ENCODE measurements at places on chromosomes 5 and 9.
A peak's percentile ranks its signal among the peaks of the same experiment; 100 is the strongest.

DNA sequence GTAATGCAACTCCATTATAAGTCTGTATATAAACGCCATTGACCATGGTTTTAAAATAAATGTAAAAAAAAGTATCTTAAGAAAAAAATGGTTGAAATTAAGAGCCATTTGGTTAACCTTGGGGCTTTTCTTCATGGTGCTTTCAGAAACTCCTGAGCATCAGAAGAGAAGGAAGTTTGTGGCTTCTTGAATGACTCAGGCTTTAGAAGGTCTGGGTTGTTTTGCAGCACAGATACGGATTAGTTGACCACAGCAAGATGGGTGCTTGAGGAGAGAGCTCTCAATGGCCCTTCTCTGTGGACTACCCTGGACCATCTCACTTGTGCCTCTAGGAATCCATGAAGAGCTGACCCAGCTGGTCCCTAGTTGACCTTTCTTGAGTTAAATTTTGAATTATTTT is 189.5 kb downstream of the TMEM38B start:
- DNase-seq, result no peak

GRCh38 chr5:159965031-159965837 is 43.7 kb upstream of the TTC1 start:
- no peak for DNase-seq

DNA sequence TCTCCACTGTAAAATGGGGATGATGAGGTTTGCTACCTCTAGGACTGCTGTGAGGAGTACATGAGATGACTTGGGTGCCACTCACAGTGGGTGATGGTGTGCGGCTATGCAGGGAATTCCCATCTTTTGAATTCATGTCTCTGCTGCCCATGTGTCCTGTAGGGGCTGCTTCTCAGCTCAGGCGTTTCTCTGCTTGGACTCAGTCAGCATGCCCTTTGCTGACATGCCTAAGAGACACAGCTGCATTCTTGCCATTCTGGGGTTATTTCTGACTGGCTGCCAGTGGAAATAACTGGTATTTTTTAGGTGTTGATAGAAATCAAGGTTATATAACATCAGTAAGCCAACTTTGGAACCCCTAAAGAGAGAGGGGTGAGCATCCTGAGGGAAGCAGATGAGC is 24.3 kb upstream of the XPA start:
- no peak for DNase-seq

GRCh38 chr5:141359790-141360426 is at the start of gene PCDHGB2:
Gene PCDHGB2 (plus strand): TSS chr5:141359994. CDS start chr5:141360136, 142 bp downstream.
- no peak for DNase-seq

- DNase-seq, result no peak
These were observed 21.0 kb upstream of the ANP32B start for GRCh38 chr9:97962136-97962535.

DNA sequence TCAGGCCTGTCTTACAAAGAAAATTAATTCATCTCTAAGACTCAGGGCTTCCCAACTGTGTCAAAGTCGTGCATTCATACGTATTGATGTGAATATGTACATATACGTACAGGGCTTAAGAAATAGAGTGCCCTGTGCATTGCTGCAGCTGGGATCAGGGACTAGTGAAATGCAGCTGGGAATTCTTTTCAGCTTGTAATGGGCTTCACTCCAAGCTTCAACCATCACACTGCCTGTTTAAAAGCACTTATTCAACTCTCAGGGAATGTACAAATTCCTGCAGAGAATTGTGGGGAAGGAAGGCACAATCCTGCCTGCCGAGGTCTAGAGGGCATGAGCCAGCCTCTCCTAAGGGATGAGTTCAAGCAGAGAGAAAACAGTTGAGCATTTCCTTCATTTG is 59.6 kb upstream of the MAN2A1 start:
- no peak for DNase-seq

GRCh38 chr5:175802361-175802760 is 69.0 kb upstream of the CPLX2 start:
- no peak for DNase-seq

GRCh38 chr5:168184103-168184502 is 107.3 kb upstream of the WWC1 start:
- DNase-seq, result no peak

DNA sequence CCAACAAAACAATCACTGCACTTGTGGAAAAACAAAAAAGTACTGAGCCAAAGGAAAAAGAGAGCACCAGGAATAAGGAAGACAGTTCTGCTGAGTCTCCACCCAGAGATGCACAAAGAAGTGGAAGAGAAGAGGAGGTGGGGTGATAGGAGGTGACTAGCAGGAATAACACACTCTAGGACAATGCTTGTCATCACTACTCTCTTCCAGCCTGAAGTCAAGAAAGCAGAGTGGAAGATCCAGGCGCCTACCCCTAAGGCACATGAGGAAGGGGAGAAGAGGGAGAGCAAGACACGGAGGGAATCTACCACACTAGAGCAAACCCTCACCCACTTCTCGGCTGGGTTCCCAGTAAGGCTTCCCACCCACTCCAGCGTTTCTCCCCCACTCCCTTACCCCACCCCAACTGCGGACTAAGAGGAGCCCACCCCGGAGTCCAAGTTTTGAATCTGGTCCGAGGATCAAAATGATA is 1.7 kb downstream of the SLIT3 start:
- DNase-seq, result no peak

GRCh38 chr5:102853680-102854079 is 98.6 kb downstream of the PAM start:
- DNase-seq, result no peak

- no peak for DNase-seq
These were observed 124.5 kb upstream of the PRLR start for GRCh38 chr5:35354751-35355150.

DNA sequence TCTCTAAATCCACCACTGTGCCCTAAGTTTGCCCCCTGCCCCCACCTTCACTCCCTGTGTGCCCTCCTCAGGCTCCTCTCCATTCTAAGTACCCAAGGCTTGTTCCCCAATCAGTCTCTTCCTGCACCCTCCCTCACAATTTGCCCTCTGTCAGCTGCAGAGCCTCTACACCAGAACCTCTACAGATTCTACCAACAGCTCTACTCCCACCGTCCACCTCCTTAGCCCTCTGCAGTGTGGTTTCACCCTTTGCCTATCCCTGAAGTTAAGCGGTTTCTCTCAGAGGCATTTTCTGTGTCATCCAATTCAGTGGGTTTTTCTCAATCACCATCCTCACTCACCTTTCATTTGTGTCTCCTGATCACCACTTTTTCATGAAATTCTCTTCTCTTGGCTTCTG is 13.2 kb upstream of the ERAP2 start:
- no peak for DNase-seq

DNA sequence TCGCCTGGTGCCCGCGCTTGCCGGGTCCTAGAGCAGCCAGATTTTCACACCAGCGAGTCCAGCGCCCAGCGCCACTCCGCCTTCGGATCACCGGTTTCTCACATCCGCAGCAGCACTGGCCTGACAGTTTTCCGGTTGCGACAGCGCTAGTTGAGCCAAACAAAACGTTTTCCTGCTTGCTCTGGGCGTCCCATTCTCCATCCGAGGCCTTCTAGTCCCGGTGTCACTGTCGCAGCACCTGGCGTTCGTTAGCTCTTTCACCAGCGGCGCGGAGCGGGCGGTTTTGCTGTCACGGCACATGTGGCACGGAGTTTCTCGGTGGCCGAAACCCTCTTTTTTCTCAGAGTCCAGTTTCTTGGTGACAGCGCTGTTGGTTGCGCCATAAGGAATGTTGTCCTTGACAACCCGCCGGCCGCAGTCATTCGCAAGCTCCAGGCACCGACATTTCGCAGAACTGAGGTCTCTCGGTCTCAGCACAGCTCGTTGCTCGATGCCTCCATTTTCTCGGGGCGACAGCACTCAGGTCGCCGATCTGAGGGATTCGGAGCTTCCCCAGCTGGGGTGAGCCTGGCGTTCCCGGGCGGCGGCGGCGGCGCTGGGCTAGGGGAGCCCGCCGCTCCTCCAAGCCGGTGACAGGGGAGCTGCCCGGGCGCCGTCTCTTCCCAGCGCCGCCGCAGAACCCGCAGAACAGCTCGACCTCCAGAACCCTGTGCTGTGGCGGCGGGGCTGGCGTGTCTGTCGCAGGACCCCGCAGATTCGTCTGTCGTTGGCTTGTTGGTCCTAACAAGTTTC is 47.8 kb downstream of the ANXA2R start:
- DNase-seq, result peak; percentile 39

DNA sequence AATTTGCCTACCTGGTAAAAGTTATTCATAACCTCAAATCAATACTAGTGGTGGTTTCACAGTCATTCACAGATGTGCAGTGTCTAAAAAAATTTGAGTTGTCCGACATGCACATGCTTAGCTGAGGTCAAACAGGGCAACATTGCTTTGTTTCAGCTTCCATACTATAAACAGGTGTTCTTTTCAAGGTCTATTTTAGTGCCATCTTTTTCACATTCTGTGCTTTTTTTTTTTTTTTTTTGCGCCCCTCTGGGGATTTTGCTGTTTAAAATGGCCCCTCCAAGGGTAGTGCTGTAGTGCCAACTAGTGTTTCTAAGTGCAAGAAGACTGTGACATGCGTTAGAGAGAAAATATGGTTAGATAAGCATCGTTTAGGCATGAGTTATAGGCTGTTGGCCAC is 14.5 kb downstream of the PHAX start:
- DNase-seq, result no peak

DNA sequence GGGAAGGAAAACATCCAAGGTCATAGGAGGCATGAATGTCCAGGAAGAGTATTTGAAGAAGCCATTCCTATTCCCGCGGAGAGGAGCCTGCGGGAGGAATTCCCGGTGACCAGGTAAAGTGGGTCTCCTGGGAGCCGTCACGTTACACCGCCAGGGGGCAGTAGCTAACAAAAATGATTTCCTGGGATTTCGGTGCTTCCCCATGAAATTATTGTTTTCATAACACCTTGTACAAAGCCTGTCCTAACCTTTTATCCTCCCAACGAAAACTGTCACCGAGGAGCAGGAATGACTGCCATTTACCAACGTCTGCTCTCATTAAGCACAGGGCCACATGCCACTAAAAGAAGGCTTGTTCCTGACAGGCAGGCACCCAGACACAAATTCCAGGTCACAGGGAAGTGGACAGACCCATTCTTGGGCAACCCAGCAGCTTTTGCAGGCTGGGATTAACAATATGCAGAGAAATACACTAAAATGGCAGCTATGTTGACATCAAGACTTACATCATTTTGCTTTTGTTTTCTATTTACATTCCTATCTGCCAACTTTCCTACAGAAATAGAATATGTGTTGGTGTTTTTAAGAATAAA is 41.2 kb upstream of the CTSL start:
- DNase-seq, result no peak

GRCh38 chr5:103308774-103309173 is 50.2 kb downstream of the MACIR start:
- no peak for DNase-seq

DNA sequence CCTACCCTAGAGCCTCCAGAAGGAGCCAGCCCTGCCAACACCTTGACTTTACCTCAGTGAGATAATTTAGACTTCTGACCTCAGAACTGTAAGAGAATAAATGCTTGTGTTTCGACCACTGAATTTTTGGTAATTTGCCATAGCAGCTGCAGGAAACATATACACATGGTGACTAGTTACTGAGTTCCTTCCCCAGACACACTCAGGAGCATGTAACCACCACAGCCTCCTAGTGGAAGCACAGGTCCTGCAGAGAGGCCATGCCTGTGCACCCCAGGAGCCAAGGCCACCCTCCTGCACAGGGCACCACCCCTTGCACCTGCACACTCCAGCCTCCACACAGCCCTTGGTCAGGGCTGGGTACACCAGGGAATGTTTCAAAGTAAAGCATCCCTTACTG is 7.6 kb upstream of the CAMSAP1 start:
- DNase-seq, result no peak

- DNase-seq, result no peak
These were observed 25.9 kb downstream of the CD14 start for GRCh38 chr5:140607031-140607430.

DNA sequence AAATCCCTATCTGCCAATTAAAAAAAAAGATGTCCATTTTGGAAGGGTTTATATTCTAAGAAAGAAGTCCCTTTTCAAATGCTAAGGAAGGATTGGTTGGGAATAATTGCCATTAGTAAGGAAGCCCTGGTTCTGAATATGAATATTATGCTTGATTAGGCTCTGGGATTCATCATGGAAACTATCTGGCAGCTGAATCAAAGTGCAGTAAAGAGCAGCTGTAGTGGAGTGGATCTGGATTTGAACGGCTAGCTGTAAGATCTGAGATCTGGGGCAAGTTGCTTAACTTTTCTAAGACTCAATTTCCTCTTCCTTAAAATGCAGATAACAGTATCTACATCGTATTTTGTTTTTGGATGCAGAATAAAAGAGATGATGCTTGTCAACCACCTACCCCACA is 10.5 kb downstream of the IL12B start:
- no peak for DNase-seq

GRCh38 chr9:3903906-3904305 is 378.1 kb upstream of the RFX3 start:
- no peak for DNase-seq

DNA sequence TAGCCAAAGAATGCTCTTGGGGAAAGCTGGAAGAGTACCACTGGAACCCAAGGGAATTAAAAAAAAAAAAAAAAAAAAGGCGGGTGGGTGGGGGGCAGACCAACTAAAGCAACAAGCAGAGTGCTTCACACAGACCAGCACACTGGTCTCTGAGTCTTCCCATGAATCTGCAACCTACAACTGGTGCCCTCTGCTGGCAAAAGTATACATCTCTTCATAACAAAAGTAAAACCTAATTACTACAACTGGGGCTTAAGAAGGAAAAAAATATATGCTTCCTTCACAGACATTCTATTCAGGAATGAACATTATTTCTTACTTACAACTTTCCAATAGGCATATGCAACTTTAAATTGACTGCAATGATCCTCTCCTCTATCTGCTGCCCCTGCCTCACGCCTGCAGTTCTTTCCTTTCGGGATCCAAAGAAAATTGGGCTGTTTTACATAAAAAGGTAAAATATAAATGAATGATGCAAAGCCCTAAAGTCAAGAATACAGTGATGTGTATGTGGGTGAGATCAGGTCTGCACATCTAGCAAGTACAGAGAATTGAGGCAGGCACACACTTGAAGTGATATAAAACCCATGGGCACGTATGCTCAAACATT is 7.2 kb upstream of the KLHL3 start:
- DNase-seq, result peak; percentile 22

- DNase-seq, result no peak
These were observed 279.7 kb downstream of the NPR3 start for GRCh38 chr5:32990593-32991420.

- DNase-seq, result no peak
These were observed 40.7 kb upstream of the FBP1 start for GRCh38 chr9:94680020-94680419.

- DNase-seq, result no peak
These were observed 24.9 kb downstream of the PITX1 start for GRCh38 chr5:135008981-135009735.

GRCh38 chr9:121305269-121305994 is 37.5 kb downstream of the GSN start:
- DNase-seq, result no peak

- no peak for DNase-seq
These were observed 36.2 kb upstream of the ADAM19 start for GRCh38 chr5:157611571-157612476.

GRCh38 chr5:30802961-30803705 is 390.4 kb upstream of the CDH6 start:
- no peak for DNase-seq
